ENCODE measurements at places on chromosomes 7 and 10.

GRCh38 chr7:130699686-130700085 is 13.3 kb upstream of the TSGA13 start:
- DNase-seq: no peak

DNA sequence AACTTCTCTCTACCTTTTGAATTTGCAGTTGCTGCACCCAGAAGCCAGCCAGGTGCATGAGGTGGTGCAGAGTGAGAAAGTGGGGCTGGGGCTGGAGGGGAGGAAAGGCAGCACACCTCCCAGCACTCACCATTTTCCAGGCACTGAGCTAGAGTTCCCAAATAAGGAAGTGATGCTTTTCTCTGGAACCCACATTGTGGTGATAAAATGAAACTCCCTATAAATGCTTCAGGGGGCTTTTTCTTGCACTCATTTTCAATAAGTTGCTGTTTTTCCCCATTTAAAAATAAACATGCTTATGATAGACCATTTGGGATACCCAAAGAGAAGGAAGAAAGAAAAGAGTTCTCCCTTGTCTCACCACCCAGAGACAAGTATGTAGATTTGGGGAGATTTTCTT is 42.8 kb upstream of the TNS3 start:
- DNase-seq: no peak

- no peak for DNase-seq
Measured at GRCh38 chr7:158444501-158445420, 142.9 kb downstream of the PTPRN2 start.

DNA sequence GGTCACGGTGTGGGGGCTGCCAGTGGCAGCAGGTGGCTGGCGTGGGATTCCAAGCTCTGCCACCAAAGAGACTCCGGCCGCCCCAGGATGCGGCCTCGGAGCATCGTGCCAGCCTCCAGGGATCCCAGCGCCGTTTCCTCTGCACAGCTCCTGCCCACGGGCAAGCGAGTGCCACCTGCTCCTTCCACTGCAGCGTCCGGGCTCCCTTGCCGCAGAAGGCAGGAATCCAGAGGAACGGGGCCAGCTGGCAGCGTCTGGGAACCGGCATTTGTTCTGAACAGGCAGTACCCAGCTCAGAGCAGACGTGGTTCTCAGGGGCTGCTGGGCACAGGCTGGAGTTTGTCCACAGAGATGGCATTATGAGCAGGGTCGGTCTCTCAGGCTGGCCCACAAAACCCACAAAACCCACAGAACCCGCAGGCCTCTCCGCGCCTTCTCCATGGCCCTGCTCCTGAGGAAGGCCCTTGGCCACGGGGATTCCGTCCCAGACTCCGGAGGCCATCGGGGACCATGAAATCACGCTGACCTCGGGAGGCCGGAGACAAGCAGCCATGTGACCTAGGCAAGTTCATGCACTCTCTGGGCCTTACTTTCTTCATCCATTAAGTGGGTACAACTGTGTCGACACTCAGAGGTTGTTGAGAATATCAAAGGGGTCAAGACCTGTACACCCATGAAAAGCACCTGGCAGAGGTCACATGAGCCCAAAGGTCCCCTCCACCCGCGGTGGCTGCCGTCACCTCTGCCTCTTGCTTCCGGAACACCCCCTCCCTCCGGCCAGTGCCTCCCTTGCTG is 72.1 kb upstream of the TNRC18 start:
- no peak for DNase-seq

DNA sequence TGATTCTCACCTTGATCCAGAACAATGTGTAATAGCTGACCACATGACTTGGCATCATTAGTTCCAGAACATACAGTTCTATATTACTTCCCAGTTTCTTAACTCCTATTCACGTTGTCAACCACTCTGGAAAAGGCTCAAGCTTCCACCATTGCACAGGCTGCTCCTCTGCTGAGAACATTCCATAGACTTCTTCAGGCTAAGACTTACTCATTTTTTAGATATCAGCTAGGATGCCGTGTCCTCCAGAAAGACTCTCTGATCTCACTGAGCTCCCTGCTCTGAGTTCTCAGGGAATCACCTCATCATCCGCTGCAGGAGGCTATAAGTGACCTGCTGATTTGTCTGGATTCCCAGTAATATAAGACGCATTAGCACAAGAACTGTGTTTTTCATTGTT is 73.1 kb downstream of the HTR7 start:
- no peak for DNase-seq

- DNase-seq: no peak
Measured at GRCh38 chr7:17680026-17680425, 260.3 kb downstream of the SNX13 start.

DNA sequence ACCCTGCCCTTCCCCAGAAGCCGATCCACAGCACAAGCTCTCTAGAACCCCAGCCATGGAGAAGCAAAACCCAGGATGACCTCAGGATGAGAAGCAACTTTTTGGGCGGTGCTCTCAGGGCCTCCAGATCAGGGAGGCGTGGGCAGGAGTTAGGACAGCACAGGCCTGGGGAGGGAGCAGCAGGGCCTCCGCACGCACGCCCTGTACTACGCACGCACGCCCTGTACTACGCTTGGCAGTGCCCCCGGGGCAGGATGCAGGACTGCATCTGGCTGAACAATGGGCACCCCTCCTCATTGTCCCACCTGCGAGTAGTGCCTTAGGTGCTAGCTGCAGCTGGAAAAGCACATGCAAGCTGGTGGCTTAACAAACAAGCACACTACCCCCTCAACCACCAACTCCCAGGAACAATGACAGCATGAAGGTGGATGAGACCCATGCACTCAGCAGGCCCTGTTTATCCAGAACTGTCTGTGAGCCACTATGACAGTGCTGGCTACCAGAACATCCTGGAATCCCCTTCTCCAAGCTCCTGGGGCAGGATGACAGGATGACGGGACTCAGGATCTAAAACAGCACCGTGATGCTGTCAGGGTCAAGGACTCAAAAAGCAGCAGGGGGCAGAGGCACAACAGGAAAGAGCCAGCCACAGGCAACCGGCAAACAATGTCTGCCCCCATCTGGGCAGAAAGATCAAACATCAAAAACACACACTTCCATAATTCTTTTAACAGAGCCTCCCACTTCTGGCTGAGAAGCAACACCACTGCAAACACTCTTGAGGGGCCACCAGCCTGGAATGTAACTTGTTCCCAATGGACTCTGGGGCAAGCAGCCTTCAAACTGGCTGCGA is 11.8 kb downstream of the PODXL start:
- no peak for DNase-seq

DNA sequence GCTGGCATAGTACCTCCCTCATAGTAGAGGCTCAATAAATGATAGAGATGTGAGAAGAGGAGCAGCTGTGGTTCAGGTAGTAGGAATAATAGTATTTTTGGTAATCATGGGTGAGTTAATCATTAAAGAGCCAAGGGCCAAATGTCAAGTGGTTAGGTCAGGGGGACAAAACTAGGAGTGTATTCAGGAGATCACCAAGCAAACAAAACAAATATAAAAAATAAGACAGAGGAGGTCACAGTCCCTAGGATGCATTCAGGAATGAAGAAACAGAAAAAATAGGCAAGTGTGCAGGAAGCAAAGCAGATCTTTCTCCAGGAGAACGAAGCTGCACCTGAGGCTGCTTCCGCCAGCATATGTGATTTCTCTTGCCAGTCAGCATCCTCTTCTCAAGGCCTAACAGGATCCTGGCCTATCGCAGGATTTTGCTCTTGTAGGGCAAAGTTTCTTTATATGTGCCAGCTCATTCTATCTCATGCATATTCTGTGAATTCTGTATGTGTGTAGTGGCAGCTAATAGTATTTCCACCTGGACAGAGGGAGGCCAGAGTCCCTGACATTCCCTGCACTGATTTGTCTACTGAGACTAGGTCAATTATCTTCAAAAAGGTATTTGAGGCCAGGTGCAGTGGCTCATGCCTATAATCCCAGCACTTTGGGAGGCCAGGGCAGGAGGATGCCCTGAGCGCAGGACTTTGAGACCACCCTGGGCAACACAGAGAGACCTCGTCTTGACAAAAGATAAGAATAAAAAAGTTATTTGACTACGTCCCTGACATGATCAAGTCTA is 82.7 kb downstream of the AKR1D1 start:
- no peak for DNase-seq

DNA sequence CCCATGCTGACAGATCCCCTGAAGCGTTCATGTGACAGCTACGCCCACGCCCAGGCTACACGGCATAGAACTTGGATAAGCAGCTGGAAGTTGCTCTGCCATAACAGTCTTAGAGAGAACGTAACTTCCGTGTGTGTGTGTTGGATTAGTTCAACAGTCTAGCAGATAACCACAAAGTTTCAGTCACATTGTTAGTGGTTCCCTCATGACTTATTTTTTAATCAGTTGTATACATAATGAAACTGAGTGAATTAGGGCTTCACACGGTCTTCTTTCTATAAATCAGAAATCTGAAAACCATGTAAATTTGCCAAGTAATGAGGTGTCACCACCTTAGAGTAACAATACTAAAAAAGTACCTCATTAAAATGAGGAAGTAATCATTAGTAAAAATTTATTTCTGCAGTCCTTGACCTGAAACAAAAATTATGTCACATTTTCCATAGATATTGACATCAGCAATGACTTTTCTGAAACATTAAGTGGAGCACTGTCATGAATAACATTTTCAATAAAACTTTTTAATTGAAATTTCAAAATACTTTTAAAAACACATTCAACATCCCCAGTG is 21.7 kb upstream of the MACC1 start:
- no peak for DNase-seq

GRCh38 chr7:132738254-132738653 is 162.0 kb upstream of the PLXNA4 start:
- no peak for DNase-seq

DNA sequence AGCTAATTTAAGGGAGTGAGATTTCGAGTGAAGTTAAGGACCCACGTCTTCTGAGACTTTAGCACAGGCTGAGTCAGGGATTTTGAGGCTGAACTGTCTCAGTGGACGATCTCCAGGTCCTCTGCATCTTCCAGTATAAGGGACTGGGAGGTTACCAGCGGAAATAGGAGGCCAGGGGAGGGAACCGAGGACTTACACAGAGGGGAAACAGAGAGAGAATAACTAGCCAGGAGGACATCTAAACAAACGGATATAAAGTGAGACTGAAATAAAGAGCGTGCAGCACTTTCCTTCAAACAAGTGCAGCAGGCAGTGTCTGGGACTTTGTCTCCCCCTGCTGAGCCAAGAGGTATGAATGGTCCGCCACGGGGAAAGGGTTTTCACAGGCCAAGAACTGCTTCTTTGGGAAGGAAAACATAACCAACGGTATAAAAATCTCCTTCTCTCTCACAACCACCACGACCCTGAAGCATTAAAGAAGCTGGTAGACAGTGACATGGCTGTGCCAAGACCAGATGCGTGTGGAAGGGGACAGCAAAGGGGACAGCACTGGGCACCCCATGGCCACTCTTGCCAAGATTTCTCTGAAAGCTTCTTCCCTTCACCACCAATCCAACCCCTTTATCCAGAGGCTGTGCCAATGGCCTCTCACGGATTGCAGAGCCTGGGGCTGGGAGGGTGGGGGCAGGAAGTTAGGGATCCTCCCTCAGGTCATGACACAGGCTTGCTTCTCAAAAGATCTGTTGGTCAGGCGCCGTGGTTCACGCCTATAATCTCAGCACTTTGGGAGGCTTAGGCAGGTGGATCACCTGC is 72.0 kb downstream of the SLC37A3 start:
- DNase-seq: peak; percentile 58

DNA sequence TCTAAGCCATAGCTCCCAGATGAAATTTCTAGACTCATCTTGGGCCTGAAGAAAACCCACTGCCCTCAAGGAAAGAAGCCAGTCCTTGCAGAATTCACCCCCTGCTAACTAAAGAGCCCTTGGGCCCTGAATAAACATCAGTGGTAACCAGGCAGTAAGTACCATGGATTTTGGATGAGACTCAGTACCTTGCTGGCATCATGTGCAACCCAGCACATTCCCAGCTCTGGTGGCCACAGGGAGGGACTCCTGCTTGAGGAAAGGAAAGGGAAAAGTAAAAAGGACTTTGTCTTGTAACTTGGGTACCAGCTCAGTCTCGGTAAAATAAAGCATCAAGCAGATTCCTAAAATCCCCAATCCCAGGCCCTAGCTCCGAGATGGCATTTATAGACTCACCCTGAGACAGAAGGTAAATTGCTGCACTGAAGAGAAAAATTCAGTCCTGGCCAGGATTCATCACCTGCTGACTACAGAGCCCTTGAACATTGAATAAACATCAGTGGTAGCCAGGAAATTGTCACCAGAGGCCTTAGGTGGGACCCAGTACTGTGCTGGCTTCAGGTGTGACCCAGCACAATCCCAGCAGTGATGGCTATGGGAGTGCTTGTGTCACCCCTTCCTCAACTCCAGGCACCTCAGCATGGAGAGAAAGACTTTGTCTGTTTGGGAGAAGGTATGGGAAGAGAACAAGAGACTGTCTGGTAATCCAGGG is 31.2 kb upstream of the SFTPD start:
- no peak for DNase-seq

- DNase-seq: no peak
Measured at GRCh38 chr7:151798851-151799448, 78.0 kb downstream of the PRKAG2 start.

- DNase-seq: no peak
Measured at GRCh38 chr10:110443239-110444003, 54.3 kb upstream of the DUSP5 start.

DNA sequence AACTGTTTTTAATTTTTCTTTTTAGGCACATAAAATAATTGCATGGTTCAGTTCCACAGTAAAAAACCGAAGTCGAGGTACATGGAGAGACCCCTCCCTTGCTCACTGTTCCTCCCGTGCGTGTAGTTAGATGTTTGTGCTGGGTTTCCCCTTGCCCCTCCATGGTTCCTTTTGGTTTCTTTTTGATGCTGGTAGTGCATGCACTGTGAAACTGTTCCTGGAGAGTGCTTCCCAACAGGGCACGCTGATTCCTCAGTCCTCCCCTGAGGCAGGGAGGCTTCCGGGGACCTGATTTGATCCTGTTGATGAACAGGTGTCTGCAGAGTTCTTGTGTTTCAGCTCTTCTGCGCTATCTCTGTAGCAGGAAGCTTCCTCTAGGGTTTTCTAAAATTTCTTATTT is 69.5 kb downstream of the ADCY1 start:
- no peak for DNase-seq

DNA sequence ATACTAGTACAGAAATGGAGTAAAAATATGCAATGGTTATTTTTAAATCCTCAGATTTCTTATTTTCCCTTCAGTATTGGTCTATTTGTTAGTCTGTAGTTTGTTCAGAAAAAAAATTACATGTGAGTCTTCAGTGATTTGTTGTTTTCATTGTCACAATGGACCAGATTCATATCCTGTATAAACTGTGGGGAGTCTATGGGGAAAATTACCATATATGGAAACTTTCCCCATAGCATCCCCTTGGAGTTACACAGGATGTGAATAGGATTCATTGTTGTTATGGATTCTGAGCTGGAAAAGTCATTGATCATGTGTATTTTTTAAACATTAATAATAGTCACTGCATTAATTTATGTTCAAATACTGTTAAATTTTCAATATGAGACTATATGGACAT is 72.6 kb downstream of the ST7 start:
- DNase-seq: no peak
